Tibial nerve (tissue), 4 donors: ENCODE measurements at places on chromosomes 3 and 15.

DNA sequence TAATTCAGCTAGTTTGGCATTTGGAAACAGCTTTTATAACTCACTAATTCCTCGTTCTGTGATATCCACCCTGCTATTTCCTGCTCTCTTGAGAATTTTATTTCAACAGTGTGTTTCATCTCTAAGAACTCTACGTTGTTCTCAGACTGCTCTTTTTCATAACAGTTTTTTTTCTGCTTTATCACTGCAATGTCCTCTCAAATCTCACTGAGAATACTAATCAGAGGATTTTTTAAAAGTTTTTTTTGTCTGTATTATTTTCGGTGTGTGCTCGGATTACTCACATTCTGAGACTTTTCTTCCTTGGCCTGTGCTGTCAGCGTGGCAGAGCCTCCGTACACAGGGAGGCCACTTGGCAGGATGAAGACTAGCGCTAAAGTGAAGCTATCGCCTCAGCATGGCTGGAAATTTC lies 59.4 kb upstream of the NEO1 start:
- no peak for DNase-seq
- H3K4me1 ChIP-seq: peaks cover 26% of the 10 kb centered on the region
- H3K27ac ChIP-seq: peak overlapping the region; percentile 77
- H3K4me3 ChIP-seq: no peak overlapping the region
- no peaks in the 10 kb centered on the region for H3K36me3 ChIP-seq
- no peaks in the 10 kb centered on the region for H3K27me3 ChIP-seq

GRCh38 chr3:67587811-67588210 lies 66.6 kb downstream of the SUCLG2 start:
- no peaks in the 10 kb centered on the region for H3K4me1 ChIP-seq
- H3K36me3 ChIP-seq: no peaks in the 10 kb centered on the region
- no peak overlapping the region for H3K27ac ChIP-seq

- H3K4me1 ChIP-seq: no peaks in the 10 kb centered on the region
- no peaks in the 10 kb centered on the region for H3K36me3 ChIP-seq
- no peak overlapping the region for H3K4me3 ChIP-seq
- H3K27me3 ChIP-seq: no peaks in the 10 kb centered on the region
These were observed 53.2 kb upstream of the PPARG start for GRCh38 chr3:12235691-12236090.

- no peaks in the 10 kb centered on the region for H3K4me1 ChIP-seq
- no peak overlapping the region for H3K4me3 ChIP-seq
- H3K27me3 ChIP-seq: no peaks in the 10 kb centered on the region
- peaks cover 6% of the 10 kb centered on the region for H3K36me3 ChIP-seq
- no peak overlapping the region for H3K27ac ChIP-seq
These were observed 52.9 kb downstream of the RYK start for GRCh38 chr3:134197681-134198261.

- H3K4me1 ChIP-seq: no peaks in the 10 kb centered on the region
- no peak overlapping the region for H3K27ac ChIP-seq
- DNase-seq: no peak
These were observed 32.6 kb downstream of the COL6A5 start for GRCh38 chr3:130377960-130378676.

DNA sequence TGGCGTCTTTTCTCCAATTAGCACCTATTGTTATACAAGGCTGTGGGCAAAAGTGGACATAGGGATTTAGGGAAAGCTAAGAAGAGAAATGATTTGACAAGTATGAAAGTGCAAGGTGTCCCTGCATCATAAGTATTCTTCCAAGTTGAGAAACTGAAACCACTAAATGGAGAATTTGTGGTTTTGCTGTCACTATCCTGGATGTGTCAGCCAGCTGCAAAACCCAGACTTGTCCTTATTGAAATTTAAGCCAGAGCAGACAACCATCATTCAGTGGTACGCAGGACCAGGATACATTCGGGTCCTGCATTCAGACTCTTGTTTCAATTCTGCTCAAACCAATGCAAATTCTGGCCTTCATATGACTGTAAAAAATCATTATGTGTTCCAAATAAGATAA lies 384.8 kb upstream of the TGFBR2 start:
- H3K4me1 ChIP-seq: no peaks in the 10 kb centered on the region
- H3K27me3 ChIP-seq: no peaks in the 10 kb centered on the region
- no peak for DNase-seq
- no peaks in the 10 kb centered on the region for H3K36me3 ChIP-seq

- H3K27me3 ChIP-seq: no peaks in the 10 kb centered on the region
- no peak overlapping the region for H3K27ac ChIP-seq
These were observed 11.1 kb downstream of the PPM1M start for GRCh38 chr3:52256622-52257021.

DNA sequence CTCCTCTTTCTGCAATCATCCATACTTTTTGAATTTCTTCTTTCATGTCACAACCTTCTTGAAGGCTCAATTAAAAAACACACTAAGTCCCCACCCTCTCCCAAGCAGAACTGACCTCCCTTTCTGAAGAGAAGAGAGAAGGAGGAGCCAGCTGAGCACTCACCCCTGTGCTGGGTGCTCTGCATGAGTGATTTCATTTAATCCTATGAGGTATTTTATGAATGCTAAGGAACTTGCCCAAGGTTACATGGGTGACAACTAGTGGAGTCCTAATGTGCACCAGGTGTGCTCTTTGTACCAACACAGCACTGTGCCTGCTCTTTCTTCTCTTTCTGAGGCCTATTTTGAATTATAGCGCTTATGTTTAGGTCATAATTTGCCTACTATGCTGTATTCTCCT lies 135.6 kb downstream of the DUT start:
- H3K27me3 ChIP-seq: no peaks in the 10 kb centered on the region
- H3K4me3 ChIP-seq: no peak overlapping the region
- no peak for DNase-seq
- H3K27ac ChIP-seq: peak overlapping the region; percentile 18
- peaks cover 98% of the 10 kb centered on the region for H3K36me3 ChIP-seq
